Left forelimb (tissue), 1 donor: ENCODE measurements at places on chromosomes 3 and 15.

DNA sequence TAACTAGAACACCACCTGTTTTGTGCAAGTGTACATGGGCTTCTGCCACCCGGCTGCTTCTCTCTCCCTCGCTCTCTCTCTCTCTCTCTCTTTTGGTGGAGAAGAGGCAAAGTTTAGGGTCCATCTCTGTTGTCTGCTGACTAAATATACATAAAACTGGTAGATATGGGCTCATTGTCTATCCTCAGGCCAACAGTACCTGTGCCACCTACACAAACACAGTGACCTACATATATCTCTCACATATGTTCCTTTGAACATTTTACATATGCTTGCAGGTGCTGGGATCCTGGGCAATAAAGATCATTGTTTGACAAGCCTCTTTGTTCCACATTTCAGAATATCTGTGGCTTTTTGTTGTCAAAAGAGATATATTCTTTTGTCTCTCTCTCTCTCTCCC, 256.3 kb upstream of the KCNH8 start:
- no peak for DNase-seq

DNA sequence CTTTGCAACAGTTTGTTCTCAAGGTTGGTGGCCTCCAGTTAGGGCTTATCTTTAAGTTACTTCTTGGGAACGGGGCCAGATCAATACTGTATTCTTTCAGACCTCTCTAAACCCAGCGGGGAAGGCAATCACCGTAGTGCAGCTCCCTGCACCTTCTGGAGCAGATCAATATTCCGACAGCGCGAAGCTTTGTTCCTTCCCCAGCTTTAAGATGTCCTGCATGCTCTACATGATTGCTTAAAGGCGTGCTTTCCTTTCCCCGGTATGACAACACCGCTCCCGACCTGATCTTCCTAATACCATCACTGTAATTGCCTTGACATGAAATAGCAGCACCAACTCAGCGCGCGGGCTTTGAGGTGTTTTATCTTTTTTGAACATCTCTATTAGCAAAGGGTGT, 755.2 kb downstream of the NR2F2 start:
- DNase-seq: no peak

DNA sequence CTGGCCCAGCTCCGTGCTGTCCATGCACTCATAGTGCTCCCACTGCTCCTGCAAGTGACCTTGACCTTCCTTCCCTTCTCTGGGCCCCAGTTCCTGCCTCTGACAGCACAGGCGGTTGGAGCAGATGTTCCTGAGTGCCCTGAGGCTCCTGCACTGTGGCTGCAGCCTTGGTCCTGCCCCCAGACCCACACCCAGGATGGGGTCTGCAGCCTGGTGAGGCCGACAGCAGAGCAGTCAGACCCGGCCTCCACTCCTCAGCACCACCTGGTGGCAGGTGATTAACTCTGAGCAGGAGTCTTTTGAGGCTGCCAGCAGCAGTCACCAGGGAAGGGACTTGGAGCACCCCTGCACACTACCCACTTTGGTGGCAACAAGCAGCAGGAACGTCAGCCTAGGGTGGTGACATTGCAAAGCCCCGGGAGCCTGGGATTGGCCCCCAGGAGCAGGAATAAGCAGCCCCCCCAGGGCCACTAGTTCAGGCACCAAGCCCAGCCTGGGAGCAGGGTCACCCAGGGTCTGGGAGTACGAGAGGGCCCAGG, 64.6 kb downstream of the CYP11A1 start:
- no peak for DNase-seq

GRCh38 chr3:197132916-197133530, 103.4 kb upstream of the MELTF start:
- no peak for DNase-seq

DNA sequence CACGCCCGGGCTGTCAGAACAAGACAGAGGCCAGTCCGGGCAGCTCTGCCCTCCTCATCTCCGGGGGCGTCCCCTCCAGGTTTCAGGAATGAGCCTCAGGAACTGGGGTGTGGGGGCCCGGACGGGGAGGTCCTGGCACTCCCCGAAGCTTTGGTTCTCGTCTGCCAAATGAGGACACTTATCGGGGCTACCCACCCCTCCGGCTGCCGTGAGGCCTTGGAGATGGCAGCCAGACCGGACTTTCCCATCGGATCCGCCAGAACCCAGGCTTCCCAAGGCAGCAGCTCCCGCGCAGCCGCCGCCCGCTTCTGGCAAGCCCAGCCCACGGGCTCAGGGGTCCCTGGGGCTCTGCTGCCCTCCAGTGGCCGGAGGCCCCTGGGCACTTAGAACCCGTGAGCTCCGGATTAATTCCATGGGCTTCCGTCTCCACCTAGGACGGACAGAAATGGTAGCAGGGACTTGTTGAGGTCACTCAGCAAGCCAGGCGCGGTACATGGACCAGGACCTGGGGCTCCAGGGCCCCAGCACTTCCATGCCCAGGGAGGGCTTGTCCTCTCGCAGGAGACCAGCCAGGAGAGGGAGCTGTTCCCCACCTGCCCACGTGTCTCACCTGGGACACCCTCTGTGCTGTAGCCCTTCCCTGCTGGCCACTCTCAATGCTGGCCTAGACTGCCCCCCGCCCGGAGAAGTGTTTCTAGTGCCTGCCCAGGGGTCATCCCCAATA, 89.4 kb downstream of the LINGO1 start:
- peak; percentile 92 for DNase-seq

GRCh38 chr3:52841211-52841980, 6.6 kb upstream of the MUSTN1 start:
- no peak for DNase-seq

DNA sequence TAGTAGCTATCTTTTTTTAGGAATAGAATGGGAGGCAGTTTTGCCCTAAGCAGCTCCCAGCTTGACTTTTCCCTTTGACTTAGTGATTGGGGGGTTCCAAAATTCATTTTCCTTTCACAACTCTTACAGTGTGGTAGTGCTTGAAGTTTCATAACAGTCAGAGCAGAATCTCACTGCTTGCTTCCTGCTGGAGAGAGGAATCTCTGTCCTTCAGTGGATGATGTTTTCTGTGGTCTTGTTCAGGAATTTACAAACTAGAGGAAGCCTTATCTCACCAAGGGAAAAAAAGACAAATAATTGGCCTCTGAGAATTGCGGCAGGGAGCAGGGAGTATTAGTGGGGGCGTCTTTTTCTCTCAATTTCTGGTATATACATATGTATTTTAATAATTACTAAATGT, 326.6 kb upstream of the C2CD4B start:
- no peak for DNase-seq

DNA sequence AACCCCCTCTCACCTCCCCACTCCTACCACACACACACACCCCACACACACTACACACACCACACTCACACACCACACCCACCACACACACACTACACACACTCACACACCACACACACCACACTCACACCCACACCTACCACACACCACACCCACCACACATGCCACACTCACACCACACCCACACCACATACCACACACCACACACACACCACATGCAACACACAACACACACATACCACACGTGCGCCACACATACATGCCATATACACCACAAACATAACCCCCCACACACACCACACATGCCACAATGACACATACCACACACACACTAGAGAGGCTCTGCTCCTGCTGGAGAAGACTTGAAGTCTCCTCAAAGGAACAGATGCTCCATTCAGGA, 5.9 kb upstream of the ITPKA start:
- DNase-seq: no peak

GRCh38 chr3:183629546-183630301, 5.7 kb upstream of the KLHL24 start:
- DNase-seq: no peak

DNA sequence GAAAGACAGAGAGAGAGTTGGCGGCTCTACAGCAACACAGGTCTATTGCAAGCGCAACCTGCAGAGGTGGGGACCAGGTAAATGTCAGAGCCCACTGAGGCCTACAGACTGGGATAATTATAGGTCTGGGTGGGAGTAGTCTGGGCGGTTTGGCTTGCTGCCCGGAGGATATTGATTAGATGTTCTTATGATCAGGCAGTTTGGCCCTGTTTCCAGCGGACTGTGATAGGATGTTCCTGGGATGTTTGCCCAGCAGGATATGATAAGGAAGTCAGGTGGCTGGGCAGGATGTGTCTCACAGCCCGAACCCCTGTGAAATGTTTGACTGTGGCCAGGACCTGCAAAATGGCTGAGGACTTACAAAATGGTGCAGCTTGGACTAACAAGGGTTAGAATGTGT, 364.9 kb downstream of the NAALADL2 start:
- DNase-seq: no peak

DNA sequence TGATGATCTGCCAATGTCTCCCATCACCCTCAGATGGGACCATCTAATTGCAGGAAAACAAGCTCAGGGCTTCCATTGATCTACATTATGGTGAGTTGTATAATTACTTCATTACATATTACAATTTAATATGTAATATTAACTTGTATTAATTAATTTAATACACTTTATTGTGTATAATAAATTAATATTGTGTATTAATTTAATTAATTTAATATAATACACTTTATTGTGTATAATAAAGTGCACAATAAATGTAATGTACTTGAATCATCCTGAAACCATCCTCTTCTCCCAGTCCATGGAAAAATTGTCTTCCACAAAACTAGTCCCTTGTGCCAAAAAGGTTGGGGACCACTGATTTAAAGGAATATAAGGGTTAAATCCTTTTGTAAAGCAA, 123.4 kb downstream of the FBN1 start:
- DNase-seq: no peak

DNA sequence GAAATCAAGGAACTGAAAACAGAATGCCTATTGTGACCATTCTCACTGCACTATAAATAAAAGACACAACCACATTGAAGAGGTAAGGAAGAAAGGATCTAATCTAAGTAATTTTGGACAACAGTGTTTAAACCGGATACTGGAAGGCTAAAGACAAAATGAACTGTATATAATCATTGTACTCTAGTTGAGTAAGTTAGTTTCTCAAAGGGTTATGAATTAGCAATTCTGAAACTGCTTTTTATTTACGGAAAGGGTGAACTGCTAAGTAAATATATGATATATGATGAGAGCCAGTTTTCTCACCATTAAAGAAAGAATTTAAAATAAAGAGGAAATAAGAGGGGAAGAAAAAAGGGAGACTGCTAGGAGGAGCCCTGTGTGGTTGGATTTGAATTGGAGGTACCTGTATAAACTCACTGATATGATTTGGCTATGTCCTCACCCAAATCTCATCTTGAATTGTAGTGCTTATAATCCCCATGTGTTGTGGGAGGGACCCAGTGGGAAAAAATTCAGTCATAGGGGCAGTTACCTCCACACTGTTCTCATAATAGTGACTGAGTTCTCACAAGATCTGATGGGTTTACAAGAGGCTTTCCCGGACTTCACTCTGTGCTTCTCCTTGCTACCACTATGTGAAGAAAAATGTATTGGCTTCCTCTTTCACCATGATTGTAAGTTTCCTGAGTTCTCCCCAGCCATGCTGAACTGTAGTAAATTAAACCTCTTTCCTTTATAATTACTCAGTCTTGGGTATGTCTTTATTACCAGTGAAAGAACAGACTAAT, 607.7 kb downstream of the PYDC2 start:
- no peak for DNase-seq

DNA sequence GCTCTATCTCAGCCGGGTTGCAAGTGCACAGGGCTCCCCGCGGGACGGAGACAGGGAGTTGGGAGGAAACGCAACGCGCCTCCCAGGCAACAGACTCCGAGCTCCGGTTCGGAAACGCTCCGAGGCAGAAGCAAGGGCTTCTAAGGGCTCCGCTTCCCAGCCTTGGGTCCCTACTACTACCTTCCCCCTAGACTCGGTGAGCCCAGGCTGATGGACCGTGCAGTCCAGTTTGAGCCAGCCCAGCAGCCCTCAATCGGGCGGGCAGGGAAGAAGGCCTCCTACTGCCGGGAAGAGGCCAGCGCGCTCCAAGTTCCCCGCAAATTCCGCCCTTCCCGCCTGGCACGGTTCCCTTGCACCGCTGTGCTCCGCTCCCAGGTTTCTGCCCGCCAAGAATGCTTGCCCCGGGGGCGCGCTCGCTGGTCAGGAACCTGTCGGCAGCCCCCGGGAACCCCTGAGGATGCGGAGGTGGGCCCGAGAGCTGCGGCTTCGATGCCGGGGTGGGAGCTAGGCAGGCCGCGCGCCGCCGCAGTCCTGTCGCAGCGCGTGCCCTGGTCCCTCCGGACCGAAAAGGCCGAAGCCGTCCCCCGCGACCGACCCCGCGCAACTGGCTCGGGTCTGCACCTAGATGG, 728 bp downstream of the TRANK1 start:
- DNase-seq: peak; percentile 86

- DNase-seq: no peak
Observed at GRCh38 chr15:39909007-39909406, 11.1 kb downstream of the GPR176 start.

DNA sequence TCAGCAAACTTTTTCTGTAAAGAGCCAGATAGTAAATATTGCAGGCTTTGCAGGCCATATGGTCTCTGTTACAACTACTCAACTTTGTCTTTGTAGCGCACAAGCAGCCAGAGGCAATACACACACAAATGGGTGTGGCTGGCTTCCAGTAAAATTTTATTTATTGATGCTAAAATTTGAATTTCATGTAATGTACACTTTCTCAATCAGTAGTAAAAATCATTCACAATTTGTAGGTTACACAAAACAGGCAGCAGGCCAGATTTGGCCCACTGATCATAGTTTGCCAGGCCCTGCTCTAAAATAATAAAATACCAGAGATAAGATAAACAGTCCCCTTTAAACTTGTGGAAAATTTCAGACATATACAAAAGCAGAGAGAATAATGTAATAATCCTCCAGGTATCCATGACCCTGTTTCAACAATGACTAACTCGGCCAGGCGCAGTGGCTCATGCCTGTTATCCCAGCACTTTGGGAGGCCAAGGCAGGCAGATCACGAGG, 330.3 kb downstream of the SHQ1 start:
- peak; percentile 6 for DNase-seq

DNA sequence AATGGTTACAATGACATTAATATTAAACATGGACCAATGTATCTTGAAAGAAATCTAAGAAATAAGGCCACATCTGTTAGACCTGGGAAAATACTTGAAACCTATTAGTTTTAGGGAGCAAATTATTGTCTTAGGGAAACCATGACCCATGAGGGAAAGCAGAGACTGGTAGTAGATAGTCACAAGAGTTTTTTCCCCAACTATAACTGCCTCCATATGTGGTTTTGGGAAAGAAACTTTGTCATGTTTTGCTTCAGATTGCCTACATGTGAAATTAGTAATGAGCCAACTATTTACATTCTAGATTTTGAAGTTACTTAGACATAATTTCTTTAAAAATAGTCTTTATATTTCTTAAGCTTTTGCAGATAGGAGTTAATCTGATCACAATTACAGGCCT, 474.9 kb downstream of the ROBO2 start:
- DNase-seq: no peak
